ENCODE measurements at places on chromosomes 12 and 14.
A peak's percentile ranks its signal among the peaks of the same experiment; 100 is the strongest.

DNA sequence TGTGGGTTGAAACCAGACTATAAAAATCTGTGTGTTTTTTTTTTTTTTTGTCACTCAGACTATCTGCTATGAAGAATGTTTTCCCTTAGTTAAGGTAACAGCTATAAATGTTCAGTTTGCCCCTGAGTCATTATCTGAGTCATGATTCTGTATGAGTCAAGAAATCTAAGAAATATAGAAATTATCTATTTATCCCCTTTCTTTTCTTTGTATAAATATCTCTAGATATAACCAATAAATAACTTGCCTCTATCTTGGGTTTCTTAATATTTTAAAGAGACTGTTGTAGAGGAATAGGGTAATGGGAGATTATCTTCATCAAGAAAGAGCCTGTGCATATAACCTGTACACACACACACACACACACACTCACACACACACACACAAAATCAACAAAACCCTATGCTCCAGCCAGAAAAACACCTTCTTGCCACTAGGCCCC is 161.7 kb upstream of the EEA1 start:
- no peak for DNase-seq

- DNase-seq = peak; percentile 77
Observed at GRCh38 chr14:33792720-33793368, 158.0 kb downstream of the EGLN3 start.

- no peak for DNase-seq
Observed at GRCh38 chr12:12036901-12037300, 33.8 kb upstream of the BCL2L14 start.

GRCh38 chr14:96072076-96072475 is 32.9 kb downstream of the C14orf132 start:
- DNase-seq = no peak

GRCh38 chr12:46499226-46499625 is 126.7 kb upstream of the SLC38A2 start:
- DNase-seq = no peak

DNA sequence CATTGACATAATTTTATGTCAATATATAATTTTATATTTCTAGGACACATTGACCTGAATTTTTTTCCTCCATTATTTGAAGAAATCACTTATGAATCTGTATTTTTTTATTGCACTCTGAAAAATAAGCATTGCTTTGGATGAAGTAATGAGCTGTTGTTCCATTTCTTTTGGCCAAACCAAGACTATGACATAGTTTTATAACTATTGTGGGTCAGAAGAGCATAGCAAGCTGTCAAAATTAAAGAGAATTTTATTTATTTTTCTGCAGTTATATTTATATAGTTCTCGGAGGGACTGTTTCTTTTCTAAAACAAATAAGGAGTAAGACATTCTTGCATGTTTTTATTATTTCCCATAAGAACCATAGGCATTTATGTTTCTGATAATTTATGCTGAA is 8.5 kb downstream of the C12orf75 start:
- DNase-seq = no peak

DNA sequence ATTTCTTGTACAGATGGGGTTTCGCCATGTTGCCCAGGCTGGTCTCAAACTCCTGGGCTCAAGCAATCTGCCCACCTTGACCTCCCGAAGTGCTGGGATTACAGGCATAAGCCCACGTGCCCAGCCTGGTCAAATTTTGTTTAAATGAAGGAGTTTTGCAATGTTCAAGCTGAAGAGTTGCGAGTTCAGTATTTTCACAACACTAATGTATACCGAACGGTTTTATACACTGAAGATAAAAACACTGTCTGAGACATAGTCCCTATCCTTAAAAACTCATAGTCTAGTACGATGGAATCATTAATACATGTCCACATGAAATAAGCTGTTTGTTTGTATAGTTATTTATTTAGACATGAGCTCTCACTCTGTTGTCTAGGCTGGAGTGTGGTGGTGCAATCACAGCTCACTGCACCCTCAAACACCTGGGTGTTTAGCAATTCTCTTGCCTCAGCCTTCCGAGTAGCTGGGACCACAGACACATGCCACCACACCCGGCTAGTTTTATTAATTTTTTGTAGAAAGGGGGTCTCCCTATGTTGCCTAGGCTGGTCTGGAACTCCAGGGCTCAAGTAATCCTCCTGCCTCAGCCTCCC is 15.4 kb downstream of the TRAPPC6B start:
- no peak for DNase-seq

GRCh38 chr12:132021965-132022364 is 72.2 kb downstream of the EP400 start:
- DNase-seq = no peak

Data from NCI-H345 (cell line).